Dermis lymphatic vessel endothelial cell (primary cell): ENCODE measurements at places on chromosomes 7 and 10. TPM values are rescaled to one million over a fixed set of nuclear protein-coding genes. Genes with fewer than 3 reads are reported as not detected.

The ADGRA1 gene
- total RNA-seq: not detected in 2 replicates

The CYP2C8 gene
- total RNA-seq: not detected in 2 replicates

The PDCD11 gene
- 22.2 and 31.2 TPM in 2 replicates for total RNA-seq

The C10orf95 gene
- not detected in 2 replicates for total RNA-seq

The VIM gene
- total RNA-seq: 5,788 and 5,854 TPM in 2 replicates
